ENCODE measurements at places on chromosomes 4 and X.

GRCh38 chr4:81360737-81361136 lies 111.0 kb downstream of the RASGEF1B start:
- DNase-seq = no peak

GRCh38 chr4:103915224-103915869 lies 195.6 kb upstream of the TACR3 start:
- no peak for DNase-seq

- DNase-seq = no peak
Measured at GRCh38 chr4:41137879-41138278, 76.5 kb downstream of the APBB2 start.

DNA sequence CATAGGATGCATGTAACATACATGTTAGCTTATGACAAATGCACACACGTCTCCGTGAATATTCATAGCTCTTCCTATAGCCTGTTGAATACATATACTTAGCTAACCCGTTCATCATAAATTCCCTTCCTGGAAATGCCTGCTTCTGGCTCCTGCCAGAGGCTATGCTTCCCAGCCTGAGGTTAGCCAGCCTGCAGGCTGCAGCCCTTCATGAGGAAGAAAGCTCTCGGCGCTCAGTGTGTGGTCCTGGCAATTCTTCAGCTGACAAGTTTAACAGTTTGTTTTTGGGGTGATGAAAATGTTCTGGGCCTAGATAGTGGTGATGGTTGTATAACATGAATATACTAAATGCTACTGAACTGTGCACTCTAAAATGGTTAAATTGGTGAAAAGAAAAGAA lies 48.8 kb upstream of the MAN2B2 start:
- DNase-seq = no peak

DNA sequence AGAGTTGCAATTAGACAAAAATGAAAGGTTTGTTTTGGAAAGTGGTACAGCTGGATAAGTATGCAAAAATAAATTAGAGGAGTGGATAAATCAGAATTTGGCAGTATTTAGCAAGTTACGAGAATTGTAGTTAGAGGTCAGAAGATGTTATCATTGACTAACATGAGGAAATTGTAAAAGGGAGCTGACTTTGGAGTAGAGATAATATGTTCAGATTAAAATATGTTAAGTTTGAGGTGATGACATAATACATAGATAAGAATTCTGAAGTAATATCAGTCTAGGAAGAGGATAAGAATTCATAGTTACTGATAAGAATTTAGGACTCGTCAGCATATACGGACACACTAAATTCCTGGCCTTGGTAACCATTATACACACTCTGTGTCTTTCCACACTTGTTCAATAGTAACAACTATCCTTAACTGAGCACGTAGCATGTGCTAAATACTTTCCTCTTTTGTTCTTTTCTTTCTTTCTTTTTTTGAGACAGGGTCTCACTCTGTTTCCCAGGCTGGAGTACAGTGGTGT lies 4.1 kb upstream of the EPGN start:
- no peak for DNase-seq

GRCh38 chr4:23171976-23172375 lies 479.2 kb downstream of the GBA3 start:
- no peak for DNase-seq

GRCh38 chrX:119753001-119753400 lies 5.4 kb upstream of the SOWAHD start:
- DNase-seq = no peak

Data from liver (tissue), 10 donors.